Diencephalon (tissue), 1 donor: ENCODE measurements at places on chromosomes 11 and 22. TPM values are rescaled to one million over a fixed set of nuclear protein-coding genes. Genes with fewer than 3 reads are reported as not detected.

SUSD2 gene
- total RNA-seq: 0.23 TPM

SNX32 gene
- total RNA-seq: 7.6 TPM

CCDC87 gene
- total RNA-seq: 1.2 TPM

C11orf65 gene
- 1.6 TPM for total RNA-seq

ANKK1 gene
- 0.23 TPM for total RNA-seq

AMPD3 gene
- total RNA-seq: 3.9 TPM

UQCR10 gene
- 77.7 TPM for total RNA-seq

BARX2 gene
- total RNA-seq: 0.23 TPM

OR6A2 gene
- 1.8 TPM for total RNA-seq

TSGA10IP gene
- total RNA-seq: 0.69 TPM

OR5P2 gene
- 0.23 TPM for total RNA-seq

PLEKHA7 gene
- 15.2 TPM for total RNA-seq

APOA4 gene
- not detected for total RNA-seq

SHANK3 gene
- total RNA-seq: 13.6 TPM

MMP8 gene
- 0.23 TPM for total RNA-seq

SYCE3 gene
- not detected for total RNA-seq

TMEM126B gene
- 63.4 TPM for total RNA-seq

OTOG gene
- total RNA-seq: 0.23 TPM

SMIM38 gene
- total RNA-seq: 0.92 TPM

CHRM4 gene
- 13.4 TPM for total RNA-seq

ST14 gene
- 0.46 TPM for total RNA-seq

MS4A12 gene
- total RNA-seq: not detected

ENTHD1 gene
- total RNA-seq: not detected

SPTBN2 gene
- 97.3 TPM for total RNA-seq

TP53I11 gene
- 13.8 TPM for total RNA-seq

CCDC86 gene
- 5.1 TPM for total RNA-seq

KCNJ1 gene
- 0.23 TPM for total RNA-seq

LRRC4C gene
- 90.2 TPM for total RNA-seq

AQP11 gene
- 8.1 TPM for total RNA-seq

TESMIN gene
- total RNA-seq: 1.8 TPM

OR5L1 gene
- not detected for total RNA-seq
